ENCODE measurements at places on chromosomes 7 and 10.

- no peak for DNase-seq
These were observed 750.7 kb downstream of the MAGI2 start for GRCh38 chr7:78702770-78703169.

DNA sequence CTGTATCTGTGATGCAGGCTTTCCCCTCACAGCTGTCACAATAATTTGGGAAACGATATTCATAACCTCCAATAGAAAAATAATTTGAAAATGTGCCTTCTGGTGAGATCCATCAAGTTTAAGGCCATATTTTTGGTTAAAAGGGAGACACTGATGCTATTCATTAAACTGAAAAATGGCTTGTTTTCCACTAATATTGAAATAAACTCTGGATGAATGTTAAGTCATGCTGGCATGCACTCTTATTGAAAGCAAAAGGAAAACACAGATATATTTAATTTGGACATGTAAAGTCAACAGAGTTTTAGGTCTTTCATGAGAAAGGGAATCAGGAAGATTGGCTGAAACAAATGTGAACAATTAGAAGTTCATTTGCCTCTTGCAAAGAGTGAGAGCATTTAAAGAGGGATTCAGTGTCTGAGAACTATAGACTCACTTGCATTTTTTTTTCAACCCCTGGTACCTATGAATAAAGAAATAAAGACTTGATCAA lies 879.2 kb downstream of the LRMDA start:
- DNase-seq = no peak

- DNase-seq = no peak
These were observed 62.0 kb upstream of the PODXL start for GRCh38 chr7:131618391-131618790.

DNA sequence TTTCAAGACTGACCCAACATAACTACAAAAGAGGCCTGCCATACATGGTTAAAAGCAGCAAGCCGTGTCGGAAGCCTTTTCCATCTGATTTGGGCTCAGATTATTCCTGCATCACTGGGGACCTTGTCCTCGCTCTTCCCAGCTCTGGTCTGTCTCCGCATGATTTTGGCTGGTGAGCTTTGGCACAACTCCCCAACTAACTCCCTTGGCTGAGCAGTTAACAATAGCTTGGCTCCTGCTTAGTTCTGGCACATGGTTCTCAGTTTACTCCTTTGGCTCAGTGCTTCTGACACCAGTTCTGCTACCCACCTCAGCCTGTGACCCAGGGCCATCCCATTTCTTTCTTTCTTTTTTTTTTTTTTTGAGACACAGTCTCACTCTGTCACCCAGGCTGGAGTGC lies 17.0 kb downstream of the AGK start:
- no peak for DNase-seq

GRCh38 chr7:20330239-20330927 lies at the start of gene ITGB8:
ITGB8 (plus strand) TSS chr7:20330900; CDS start chr7:20331807, 907 bp downstream.
- peak; percentile 73 for DNase-seq

DNA sequence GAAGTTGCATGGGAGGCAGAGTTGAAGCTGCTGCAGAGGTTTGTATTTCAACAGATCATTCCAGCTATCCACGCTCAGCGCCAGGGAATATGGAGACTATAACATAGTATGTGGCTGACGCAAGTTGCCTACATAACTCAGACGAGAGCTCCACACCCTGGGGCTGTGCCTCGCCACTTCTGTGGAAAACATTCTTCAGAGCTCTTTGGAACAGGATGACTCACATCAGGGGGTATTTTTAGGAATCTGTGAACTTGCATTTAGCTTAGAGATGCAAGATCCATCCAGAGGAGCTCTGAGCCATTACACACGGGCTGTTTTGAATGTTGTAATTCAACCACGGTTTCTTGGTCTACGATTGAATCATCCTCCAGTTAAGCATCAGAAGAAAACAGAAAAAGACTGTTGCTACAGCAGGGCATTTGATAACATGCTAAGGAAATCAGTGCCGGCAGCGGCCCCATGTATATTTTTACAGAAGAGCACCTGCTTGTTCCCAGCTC lies 481.5 kb upstream of the AKR1E2 start:
- no peak for DNase-seq

DNA sequence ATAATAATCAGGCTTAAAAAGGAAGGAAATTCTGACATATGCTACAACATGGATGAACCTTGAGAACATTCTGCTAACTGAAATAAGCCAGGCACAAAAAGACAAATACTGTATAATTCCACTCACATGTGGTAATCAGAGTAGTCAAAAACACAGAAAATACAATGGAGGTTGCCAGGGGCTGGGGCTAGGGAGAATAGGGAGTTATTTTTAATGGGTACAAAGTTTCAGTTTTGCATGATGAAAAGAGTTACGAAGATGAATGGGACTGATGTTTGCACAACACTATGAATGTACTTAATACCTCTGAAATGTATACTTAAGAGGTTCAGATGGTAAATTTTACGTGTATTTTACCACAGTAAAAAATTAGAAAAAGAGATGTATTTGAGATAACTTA lies 145.6 kb downstream of the DOCK4 start:
- DNase-seq = no peak

- no peak for DNase-seq
These were observed 13.6 kb downstream of the MICU1 start for GRCh38 chr10:72612203-72612826.

GRCh38 chr10:119705434-119705831 lies 20.4 kb upstream of the INPP5F start:
- peak; percentile 70 for DNase-seq
